ENCODE measurements at places on chromosomes 5 and 9.

- no peak for DNase-seq
Measured at GRCh38 chr5:178323541-178323865, 90.9 kb upstream of the PHYKPL start.

GRCh38 chr5:160675988-160676387 lies 176.0 kb downstream of the ATP10B start:
- no peak for DNase-seq

GRCh38 chr5:147369742-147370374 lies 135.0 kb downstream of the STK32A start:
- no peak for DNase-seq

DNA sequence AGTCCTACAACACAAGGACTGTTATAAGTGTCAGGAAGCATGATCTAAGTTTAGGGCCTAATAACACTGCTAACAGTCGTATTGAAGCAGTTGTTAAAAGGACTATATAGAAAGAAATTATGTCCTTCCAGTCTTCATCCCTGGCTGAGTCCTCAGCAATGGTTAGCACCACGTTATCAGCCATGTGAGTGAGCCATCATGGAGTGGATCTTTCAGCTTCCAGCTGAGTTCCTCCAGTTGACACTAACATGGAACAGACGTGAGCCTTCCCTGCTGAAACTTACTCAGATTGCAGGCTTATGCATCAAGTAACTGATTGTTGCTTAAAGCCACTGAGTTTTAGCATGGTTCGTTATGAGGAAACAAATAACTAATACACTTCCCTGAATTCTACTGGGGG lies 21.5 kb upstream of the GPBP1 start:
- no peak for DNase-seq

- no peak for DNase-seq
Measured at GRCh38 chr9:17045381-17045940, 89.4 kb upstream of the CNTLN start.

- no peak for DNase-seq
Measured at GRCh38 chr5:177100714-177101121, 14.0 kb downstream of the FGFR4 start.

- no peak for DNase-seq
Measured at GRCh38 chr5:57332361-57332760, 150.2 kb downstream of the ACTBL2 start.

- DNase-seq: no peak
Measured at GRCh38 chr5:113505181-113505580, 8.3 kb upstream of the YTHDC2 start.

DNA sequence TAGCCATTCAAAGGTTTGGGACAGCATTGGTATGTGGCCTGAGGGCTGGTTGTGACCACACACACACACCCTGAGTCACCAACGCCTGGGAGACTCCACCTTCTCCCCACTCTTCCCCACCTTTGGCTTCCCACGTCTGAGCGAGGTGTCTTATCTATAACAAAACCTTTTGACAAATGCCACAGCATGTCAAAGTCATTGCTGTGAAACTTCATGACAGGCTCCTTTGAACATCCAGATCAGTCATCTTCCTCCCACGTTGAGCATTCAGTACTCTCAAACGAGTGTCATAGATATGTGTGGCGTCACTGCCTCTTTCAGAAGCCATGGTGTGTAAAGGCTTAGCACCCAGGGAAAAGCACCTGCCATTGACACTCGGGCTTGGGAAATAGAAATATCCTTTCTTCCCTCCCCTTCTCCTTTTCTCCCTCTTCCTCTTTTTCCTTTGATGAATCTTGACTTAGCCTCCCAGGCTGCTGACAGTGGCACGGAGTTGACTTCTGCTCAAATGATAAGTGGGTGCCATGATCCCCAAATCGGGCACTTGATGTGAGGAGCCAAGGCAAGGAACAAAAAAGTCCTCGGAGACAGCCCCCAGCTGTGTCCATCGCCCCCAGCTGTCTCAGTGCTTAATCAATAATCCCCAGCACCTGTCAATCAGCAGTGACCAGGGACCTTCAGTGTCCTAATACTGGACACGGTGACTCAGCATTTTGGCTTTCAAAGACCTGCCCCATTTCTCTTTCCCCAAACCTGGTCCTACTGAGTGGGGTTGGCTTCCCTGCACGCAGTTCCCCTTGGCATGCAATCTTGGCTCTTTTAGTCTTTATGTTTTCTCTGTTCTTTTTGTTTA lies 114.8 kb downstream of the FGF18 start:
- DNase-seq: no peak

DNA sequence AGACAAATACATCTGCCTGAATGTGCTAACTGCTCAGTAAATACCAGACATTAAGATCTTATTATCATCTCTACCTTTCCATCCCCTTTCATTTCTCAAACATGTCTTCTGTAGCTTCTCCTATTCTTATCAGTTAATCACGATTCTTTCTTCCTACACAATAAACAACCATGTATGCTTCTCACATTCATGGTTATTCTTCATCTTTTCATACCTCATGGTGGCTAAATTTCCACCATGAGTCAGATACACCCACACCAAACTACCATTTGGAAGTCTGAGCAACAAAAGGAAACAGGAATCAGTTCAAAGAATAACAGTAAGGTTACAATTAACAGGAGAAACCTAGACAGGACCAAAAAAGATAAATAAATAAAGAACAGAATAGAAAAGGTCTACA lies 7.7 kb downstream of the ZNF622 start:
- no peak for DNase-seq

DNA sequence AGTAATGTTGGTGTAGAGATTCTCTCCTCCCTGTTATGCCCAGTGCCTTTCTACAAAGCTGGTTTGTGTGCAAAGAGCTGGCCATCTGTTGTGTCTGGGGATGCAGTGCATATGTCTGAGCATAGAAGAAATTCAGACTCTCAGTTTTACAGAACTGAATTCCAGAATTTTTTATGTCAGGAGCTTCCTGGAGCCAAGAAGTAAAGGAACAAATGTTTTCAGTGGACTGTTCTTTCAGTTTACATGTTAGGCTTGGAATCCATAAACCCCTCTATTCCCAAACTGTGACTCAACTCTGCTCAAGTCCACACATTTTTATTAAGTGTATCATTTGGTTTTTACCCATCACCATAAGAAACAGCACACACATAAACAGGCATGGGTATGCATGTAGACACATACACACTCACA lies 366.0 kb downstream of the BRINP1 start:
- no peak for DNase-seq

GRCh38 chr5:11385251-11385900 lies 518.9 kb downstream of the CTNND2 start:
- DNase-seq: no peak

DNA sequence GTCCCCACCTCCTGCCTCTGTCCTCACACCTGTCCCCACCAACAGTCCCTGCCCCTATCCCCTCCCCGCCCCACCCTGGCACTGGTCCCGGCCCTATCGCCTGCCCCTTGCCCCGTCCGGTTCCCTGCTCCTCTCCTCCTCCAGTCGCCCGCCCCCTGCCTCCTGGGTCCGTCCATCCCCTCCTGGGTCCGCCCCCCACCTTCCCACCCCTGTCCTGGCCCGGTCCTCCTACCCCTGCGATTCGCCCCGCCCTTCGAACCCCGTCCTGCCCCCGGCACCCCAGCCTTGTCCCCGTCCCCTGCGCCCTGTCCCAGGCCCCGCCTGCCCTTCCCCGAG lies 372 bp downstream of the EDF1 start:
- DNase-seq: no peak

DNA sequence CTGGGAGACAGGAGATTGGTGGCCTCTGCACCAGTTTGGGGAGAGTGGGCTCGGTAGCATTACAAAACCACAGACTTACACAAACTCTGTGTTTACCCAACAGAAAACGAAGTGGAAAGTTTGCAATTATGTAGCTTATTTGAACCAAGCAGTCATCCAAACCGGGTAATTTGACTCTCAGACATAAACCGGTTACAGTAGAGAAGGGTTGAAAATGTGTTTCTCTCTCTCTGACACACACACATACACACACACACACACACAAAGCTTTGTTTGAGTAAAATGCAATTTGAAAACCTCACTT lies 97.1 kb upstream of the ZNF608 start:
- DNase-seq: no peak

Data from GM20000 (cell line).